ENCODE measurements at places on chromosomes 4 and X.

GRCh38 chrX:143165778-143166177 lies 140.1 kb downstream of the SPANXN4 start:
- no peak for DNase-seq

DNA sequence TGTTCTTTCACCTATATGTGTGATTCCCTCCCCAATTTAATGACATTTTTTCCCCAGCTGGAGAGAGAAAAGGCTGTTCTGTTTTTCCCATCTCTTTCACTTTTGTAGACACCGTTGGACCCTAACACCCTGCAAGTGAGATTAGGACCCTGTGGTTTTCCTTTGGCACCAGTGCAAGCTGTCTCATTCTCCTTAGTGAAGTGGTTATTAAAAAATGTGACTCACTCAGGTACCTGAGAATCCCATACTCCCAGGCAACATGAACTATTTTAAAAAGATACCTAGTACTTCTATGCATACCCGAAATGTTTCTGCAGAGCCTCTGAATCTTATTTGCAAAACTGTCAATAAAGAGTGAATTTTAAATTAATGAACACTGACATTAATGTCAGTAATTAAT lies 175.7 kb upstream of the TBC1D9 start:
- DNase-seq = no peak

DNA sequence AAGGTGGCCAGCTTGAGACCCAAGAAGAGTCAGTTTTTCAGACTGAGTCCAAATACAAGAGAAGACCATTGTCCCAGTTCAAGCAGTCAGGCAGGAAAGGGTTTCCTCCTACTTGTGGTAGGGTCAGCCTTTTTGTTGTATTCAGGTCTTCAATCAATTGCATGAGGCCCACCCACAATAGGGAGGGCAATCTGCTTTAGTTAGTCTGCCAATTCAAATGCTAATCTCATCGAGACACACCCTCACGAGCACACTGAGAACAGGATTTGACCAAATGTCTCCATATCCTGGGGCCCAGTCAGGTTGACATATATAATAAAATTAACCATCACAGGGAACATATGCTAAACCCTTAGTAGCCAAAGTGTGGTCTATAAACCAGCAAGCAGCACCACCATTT lies 75.3 kb upstream of the FRMPD3 start:
- no peak for DNase-seq

DNA sequence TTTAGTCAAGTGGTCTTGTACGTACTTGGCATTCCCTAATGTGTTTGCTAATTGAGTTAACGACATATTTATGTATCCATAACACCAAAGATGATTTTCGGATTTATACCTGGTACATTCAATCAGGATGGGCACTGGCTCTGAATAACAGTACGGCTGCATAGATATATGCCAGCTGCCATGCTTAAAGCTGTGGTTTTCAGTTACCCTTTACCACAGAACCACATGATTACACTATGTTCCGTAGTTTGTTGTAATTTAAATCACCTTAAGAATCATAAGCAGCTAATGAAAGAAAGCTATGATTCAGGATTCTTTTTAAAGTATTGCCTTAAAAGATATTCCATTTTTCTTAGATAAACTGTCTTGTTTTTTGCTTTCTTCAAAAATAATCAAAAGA lies 53.6 kb downstream of the FIP1L1 start:
- no peak for DNase-seq

GRCh38 chr4:98669577-98669976 lies 11.2 kb upstream of the TSPAN5 start:
- DNase-seq = no peak

GRCh38 chr4:123671636-123672404 lies 275.2 kb downstream of the SPRY1 start:
- DNase-seq = no peak

- DNase-seq = no peak
These were observed 3.7 kb upstream of the SETD7 start for GRCh38 chr4:139559687-139560086.

GRCh38 chr4:122500852-122501501 lies 44.5 kb upstream of the IL2 start:
- no peak for DNase-seq

- DNase-seq = no peak
These were observed 136.4 kb downstream of the AMELX start for GRCh38 chrX:11429538-11430085.

- peak; percentile 68 for DNase-seq
These were observed 75.0 kb downstream of the PTTG2 start for GRCh38 chr4:38034986-38035882.

GRCh38 chr4:85823295-85823694 lies 348.3 kb downstream of the ARHGAP24 start:
- peak; percentile 80 for DNase-seq

- DNase-seq = peak; percentile 62
These were observed 121.6 kb downstream of the RASL11B start for GRCh38 chr4:52983563-52984303.

DNA sequence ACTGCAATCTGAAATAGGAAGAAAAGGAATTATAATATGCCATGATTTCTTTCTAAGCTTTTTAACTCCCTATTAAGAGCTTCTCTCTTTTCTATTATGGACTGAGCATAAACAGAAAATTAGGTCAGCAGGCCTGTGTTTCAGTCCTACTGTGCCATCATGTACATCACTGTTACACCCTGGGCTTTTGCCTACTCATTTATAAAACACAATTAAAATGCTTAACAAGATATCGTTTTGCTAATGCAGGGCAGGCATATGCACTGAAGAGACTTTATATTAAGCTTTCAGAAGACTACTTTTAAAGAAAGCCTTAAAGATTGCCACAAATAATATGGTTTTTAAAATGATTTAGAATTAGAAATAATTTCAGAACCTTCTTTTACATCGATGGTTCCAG lies 828 bp upstream of the BBS12 start:
- DNase-seq = no peak

- DNase-seq = peak; percentile 93
These were observed 122.3 kb upstream of the TBL1X start for GRCh38 chrX:9342561-9343051.

DNA sequence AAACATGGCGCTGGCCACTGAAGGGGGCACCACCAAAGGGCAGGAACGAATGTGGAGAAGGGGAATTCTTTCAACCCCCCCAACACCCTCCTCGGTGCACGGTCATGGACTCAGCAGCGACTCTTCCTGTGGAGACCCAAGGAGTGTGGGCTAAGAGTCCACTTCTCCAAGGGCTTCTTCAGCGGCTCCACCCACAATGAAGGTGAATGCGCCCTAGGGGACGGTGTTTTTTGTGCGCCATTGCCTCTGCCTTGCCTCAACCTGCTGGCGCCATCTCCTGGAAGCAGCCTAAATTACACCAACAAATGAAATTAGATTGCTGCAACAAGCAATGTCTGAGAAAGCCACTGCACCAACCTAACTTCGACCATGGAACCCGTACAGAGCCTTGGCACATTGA lies 169.2 kb upstream of the MAGEB18 start:
- peak; percentile 8 for DNase-seq

DNA sequence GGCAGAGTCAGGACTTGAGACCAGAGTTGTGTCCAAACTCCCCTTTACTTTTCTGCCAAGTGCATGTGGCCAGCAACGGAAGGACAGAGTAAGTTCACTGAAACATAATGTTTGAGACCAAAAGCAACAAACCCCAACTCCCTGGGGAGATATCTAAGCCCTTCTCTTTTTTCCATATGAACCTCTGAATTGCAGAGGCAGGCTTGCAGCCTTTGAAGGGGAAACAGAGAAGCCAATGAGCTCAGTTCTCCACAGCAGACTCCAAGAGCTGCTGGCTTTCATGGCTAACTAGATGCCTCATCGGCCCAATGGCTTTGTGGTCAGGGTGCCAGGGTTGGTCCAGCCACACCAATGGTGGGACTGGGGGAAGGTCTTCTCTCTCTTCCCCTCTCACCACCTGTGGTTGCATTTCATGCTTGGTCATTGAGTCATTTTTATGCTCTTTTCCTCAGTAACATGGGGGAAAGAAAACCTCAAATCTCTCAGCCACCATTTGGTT lies 34.0 kb downstream of the STARD8 start:
- DNase-seq = peak; percentile 64

DNA sequence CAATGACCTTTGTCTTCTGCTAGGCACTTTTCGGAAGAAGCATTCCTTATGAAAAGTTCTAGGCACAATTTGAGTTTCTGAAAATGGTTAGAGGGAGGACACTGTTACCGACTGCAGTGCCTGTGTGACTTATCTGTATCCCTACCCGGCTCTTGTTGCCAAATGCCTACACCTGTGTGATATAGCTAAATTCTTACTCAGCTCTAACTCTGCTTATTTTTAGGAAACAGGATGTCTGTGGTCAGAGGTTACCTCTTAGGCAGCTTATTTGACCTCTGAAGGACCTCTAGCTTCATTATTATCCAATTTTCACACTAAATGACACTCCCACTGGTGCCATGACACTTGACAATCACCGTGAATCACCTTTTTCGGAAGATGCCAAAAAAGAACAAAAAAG lies 561.1 kb upstream of the SMIM31 start:
- no peak for DNase-seq

DNA sequence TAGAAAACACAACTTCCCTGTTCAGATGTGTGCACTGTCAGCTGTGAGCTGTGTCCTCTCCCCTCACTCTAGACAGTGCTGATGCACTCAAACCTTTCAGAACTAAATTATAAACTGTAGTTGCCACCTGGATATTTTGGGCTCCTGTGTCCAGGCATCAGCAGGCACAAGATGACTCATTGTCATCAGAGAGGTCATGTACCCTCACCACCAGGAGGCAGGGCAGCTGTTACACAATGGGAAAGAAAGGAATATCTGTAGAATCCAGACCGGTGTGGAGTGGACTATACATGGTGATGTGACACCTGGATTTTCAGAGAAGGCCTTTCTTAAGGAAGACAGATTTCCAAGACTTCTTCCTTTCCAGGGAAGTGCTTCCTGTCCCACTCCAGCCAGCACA lies 854.4 kb upstream of the AGA start:
- no peak for DNase-seq

DNA sequence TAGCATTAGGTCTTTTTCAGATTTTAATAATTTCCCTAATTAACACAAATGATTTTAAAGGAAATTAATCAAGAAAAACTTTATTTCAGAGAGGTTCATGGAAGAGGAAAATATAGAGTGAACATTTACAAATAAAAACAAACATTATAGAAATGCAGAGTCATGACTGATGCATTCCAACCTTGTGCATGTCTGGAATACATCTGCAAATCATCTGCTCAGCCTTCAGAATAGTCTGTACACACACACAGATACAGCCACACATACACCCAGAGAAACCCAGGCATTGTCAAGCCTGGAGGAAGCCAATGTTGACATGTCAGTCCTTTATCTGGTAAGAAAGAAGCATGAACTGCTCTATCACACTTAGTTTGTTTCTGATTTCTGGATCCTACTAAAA lies 61.3 kb upstream of the NFKB1 start:
- peak; percentile 82 for DNase-seq

- DNase-seq = no peak
These were observed 185.7 kb upstream of the TBL1X start for GRCh38 chrX:9279234-9279544.

DNA sequence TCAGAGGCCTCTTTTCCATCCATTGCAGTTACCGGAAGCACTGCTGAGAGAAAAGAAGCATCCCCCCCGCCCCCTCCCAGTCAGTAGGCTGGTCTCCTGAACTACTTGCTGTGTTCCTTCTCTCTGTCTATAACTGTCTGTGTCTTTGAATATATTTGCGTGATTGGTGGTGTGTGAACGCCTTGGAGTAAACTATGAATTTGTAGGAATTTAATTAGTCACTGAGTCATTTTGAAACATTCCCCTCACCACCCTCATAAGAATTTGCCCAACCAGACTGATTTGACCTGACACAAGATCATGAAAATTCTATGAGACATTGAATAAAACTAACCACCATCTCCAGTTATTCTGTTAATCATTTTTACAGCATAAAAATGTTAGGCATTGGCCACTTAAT lies 6.7 kb upstream of the NXF3 start:
- no peak for DNase-seq

DNA sequence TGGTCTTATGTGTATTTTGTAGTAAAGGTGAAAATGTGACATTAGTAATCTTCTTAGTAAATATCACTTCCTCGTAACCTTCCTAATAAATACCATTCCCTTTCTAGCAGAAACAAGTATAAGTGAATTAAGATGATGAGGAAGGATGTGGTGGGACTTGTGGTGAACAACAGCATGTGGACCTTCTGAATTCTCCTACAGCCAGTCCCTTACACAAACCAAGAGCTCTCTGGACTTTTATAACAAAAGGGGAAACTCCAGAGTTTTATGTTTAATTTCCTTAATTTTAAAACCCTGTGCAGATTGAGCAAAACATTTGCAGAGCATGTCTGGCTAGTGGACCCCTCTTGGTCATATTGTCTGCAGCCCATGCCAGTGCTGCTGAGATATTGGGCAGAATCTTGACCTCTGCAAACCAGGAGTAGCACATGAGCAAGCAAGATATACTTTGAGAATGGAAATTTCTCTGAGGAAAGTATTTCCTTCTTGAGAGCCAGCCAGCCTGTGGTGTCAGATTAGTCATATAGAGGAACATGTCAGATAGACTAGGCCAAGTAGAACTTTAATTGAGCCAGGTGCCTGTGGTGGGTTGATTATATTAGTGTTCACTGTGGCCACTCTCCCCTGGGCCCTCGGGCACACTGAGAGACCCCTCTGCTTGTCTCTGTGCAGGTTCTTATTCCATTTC lies 328.2 kb downstream of the DKK2 start:
- peak; percentile 54 for DNase-seq

- no peak for DNase-seq
These were observed 79.4 kb downstream of the RPS6KA6 start for GRCh38 chrX:84108584-84108983.

DNA sequence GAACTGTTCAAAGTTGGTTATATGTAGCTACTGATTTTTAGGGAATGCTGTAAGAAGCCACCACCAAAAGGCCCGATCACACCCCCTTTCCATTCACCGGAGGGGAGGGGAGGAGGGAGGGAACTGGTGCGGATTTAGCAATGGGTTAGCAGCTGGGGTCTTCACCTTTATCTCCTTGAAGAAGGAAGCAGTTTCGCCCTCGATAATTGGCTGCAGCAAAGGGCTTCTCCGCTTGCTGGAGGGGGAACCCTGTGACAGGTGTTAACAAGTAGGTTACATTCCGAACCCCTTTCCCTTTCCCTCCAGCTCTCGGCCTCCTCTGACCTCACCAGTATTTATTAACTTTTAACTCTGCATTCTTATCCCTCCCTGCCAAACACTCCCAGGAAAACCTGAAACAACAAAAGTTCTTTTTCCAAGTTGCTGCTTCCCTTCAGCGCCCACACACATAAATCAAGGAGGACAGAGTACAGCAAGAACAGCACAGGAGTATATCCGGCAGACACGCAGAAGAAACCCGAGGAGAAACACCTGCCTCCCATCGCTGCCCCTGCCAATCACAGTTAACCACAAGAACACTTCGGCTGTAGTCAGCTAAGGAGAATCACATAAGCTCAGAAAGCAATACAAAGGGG lies 39.8 kb upstream of the NAP1L5 start:
- no peak for DNase-seq

- DNase-seq = peak; percentile 7
These were observed 60.0 kb upstream of the LNX1 start for GRCh38 chr4:53651156-53651735.

DNA sequence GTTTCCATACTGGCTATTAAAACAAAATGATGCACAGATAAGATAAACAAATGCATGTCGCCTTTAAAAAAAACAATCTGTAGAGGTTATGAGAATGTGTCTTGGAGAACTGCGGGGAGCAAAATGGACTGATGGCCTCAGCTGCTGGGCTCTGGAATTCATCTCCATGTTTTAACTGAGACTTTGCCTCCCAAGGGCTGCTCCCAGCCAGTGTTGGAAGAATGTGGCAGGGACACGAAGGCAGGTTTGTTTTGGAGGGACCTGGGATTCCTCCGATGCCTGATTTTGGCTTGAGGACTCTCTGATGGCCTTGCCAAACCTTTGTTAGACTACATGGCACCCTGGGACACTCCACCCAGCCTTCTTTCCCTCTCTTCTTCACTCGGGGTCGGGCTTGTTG lies 83.5 kb upstream of the AP1S2 start:
- DNase-seq = no peak
